ENCODE measurements at places on chromosomes 7 and 10. TPM values are rescaled to one million over a fixed set of nuclear protein-coding genes. Genes with fewer than 3 reads are reported as not detected.

FAM25G gene
- total RNA-seq, result not detected

PNLIPRP2 gene
- total RNA-seq, result not detected

VPS37D gene
- total RNA-seq, result 2.1 TPM

CNTNAP2 gene
- total RNA-seq, result not detected

TEX36 gene
- total RNA-seq, result not detected

ASIC3 gene
- total RNA-seq, result 4.2 TPM

RBM33 gene
- total RNA-seq, result 39.1 TPM

ATOH7 gene
- not detected for total RNA-seq

RNF32 gene
- 0.49 TPM for total RNA-seq

MYPN gene
- total RNA-seq, result 81.6 TPM

PROSER2 gene
- 1.5 TPM for total RNA-seq

GIMAP1 gene
- total RNA-seq, result 6.7 TPM

GCK gene
- total RNA-seq, result 12.8 TPM

ARHGEF5 gene
- 4.4 TPM for total RNA-seq

- DNase-seq, result no peak
Measured at GRCh38 chr10:32065856-32066255, 9.6 kb upstream of the KIF5B start.

GRCh38 chr10:17673471-17674061, 29.6 kb downstream of the STAM start:
- DNase-seq, result no peak

DNA sequence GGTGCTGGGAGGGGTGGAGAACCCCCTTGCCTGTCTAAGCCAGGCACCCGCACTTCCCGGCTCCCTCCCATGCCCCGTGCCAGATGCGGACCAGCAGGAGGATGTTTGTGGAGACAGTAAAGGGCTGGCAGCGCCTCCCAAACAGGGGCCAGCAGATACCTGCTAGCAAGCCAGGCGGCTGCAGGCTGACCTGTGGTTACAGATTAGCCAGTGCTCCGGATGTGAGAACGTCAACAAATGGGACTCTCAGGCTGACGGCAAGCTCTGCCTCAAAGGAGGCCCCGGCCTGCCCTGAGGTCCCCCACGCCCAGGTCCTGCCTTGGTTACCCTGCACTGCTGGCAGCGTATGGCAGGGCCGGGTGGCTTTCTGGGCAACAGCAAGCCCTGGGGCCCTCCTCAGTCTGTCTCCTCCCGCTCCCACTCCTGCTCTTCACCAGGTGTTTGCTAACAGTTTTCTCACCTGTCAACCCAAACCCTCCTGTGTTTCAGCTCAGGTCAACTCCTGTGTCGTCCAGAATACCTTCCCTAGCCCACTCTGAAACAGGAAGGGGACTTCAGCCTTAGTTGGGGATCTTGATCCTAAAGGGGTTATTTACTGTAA, 85.4 kb downstream of the NEURL1 start:
- DNase-seq, result no peak

- no peak for DNase-seq
Measured at GRCh38 chr7:12210179-12211053, 678 bp upstream of the TMEM106B start.

GRCh38 chr10:122504610-122504950, 43.2 kb downstream of the HTRA1 start:
- DNase-seq, result peak; percentile 97

GRCh38 chr7:90705391-90706071, 109.4 kb downstream of the CDK14 start:
- no peak for DNase-seq

GRCh38 chr7:67553378-67553777, 556.7 kb downstream of the TYW1 start:
- DNase-seq, result no peak

- no peak for DNase-seq
Measured at GRCh38 chr10:114996542-114996941, 58.5 kb downstream of the TRUB1 start.

DNA sequence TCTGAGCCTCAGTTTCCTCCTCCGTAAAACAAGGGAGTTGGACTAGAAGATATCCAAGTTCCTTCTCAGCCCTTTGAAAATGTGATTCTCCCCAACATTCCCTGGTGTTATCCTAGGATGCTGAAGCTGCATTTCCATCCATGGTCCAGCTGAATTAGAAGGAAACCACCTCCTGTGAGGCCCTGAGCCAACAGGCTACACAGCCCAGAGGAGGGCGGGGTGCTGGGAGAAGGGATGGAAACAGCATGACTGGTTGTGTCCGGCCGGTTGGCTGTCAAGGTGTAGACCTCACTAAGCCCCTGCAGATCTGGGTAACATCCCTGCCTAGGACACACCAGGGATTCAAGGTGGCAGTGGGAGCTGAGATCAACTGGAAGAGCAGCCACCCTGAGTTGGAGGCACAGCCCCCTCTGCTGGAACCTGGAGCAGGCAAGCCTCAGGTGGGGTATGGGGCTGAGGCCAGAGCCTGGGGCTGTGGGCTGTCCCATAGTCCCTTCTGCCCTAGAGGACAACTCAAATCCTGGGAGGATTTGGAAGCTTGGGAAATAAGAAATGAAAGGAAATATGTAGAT, 72.0 kb downstream of the PAX2 start:
- DNase-seq, result no peak

DNA sequence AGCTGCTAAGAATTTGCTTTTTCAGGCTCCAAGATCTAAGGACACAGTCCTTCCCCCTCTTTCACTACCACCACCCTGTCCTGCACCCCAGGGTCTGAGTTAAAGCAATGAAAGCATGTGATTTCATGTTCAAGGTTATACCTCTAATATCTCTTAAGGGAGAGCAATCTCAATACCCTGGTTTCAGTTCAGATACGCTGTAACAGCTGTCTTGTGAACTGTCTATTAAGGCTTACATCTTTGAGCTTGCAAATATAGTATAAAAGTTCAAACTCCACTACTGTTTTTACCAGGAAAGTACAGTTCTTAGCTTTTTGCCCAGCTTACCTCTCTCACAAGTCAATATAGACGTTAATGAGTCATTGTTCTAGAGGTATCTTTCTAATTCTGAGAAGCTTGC, 2.6 kb downstream of the CPVL start:
- no peak for DNase-seq

GRCh38 chr10:119643306-119644204, 7.6 kb upstream of the BAG3 start:
- DNase-seq, result no peak

- no peak for DNase-seq
Measured at GRCh38 chr7:37901236-37901827, 15.3 kb downstream of the SFRP4 start.

GRCh38 chr7:74057216-74057925, 26.2 kb upstream of the LIMK1 start:
- no peak for DNase-seq

DNA sequence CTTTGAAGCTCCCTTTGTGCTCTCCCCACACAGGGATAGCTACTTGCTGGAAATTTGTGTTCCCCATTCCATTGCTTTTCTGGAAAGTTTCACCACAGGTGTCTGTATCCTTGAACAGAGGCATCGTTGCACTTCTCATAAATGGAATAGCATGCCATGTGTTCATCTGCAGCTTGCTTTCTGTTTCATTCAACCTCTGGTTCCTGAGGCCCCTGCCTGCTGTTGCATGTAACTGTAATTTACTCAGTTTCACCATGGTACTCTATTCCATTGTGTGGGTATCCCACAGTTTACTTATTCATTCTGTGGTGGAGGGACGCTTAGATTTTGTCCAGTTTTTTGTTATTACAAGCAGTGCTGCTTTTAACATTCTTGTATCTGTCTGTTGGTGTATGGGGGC, 32.0 kb downstream of the EEPD1 start:
- DNase-seq, result no peak

GRCh38 chr7:73888959-73889358, 28.0 kb downstream of the TMEM270 start:
- DNase-seq, result no peak

DNA sequence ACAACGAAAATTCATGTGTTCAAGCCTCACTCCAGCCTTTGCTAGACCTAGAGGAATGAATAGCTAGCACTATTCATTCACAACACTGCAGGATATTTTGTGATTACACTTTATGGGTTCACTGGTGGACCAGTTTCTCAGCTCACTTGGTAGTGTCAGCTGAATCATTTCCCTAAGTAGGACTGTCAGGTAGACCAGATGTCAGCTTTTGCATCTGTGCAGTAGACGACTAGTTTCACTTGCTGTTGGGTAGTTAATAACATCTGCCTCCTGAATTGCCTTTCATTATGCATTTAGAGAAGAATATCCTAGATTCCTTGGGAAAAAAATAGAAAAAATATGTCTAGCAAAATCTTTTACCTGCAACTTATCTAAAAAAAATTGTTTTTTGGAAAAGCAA, 296.4 kb downstream of the ADARB2 start:
- no peak for DNase-seq

DNA sequence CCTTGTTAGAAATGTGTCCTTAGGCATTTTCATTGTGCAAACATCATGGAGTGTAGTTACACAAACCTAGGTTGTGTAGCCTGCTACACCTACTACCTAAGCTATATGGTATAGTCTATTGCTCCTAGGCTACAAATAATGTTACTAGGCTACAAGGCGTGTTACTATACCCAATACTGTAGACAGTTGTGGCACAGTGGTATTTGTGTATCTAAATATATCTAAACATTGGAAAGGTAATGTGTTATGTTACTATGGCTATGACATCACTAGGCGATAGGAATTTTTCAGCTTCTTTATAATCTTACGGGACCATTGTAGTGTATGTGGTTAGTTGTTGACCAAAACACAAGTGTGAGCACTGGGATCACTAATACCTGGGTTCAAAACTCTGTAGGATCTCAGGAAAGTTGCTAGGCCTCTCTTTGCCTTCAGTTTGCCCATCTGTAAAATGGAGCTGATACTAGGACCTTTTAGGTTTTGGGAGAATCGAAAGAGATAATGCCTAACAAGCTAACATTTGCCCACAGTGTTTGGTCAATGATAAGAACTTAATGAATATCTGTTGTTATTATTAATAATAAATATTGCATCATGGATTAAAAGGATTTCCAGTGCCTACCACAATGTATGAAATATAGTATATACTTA, 2.7 kb downstream of the BICC1 start:
- no peak for DNase-seq

GRCh38 chr10:117138838-117139580, 939 bp upstream of the VAX1 start:
- DNase-seq, result no peak

DNA sequence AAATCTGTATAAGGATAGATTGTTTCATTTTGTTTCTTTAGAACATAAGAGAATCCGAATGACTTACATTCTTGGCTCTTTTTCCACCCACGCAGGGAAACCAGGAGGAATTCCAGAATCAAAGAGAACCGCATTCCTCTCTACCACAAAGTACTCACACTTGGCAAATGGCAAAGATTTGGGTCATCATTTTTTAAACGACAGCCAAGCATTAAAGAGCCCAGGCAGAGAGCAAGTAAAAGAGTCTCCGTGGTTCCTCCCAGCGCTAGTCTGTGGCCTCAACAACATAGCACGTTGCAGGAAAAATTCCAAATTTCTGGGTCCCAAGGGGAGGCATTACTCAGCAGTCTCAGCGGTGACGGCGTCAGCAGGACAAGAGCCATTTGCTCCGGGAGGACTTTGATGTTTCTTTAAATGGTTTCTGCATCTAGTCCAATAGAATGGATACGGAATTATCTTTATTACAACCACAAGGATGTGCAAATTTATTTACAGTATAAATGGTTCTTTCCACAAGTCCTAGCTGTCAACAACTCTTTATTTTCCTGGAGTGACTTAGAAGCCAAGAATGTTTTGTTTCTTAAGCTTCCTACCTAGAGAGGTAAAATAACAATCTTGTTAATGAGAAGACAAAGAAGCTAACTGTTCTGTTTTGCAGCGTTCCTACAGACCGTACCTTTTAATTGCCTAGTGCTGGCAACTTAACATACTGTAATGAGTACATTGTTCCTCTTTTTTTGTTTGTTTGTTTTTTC, 232.5 kb downstream of the SKIDA1 start:
- peak; percentile 81 for DNase-seq

- no peak for DNase-seq
Measured at GRCh38 chr7:124679146-124679545, 86.4 kb downstream of the GPR37 start.

- DNase-seq, result no peak
Measured at GRCh38 chr7:117951285-117951684, 78.0 kb upstream of the CTTNBP2 start.

GRCh38 chr7:70376561-70377031, 755.3 kb upstream of the GALNT17 start:
- no peak for DNase-seq

- DNase-seq, result no peak
Measured at GRCh38 chr7:107079212-107079940, 34.9 kb downstream of the PRKAR2B start.

GRCh38 chr10:77007834-77008233, 629.8 kb downstream of the KCNMA1 start:
- peak; percentile 49 for DNase-seq

- DNase-seq, result peak; percentile 88
Measured at GRCh38 chr10:103696411-103697145, 158.8 kb downstream of the SH3PXD2A start.

- DNase-seq, result no peak
Measured at GRCh38 chr10:54742416-54742815, 58.6 kb downstream of the PCDH15 start.

- no peak for DNase-seq
Measured at GRCh38 chr10:76961841-76962240, 675.8 kb downstream of the KCNMA1 start.

GRCh38 chr10:104139221-104139620, 17.2 kb downstream of the SFR1 start:
- no peak for DNase-seq

- no peak for DNase-seq
Measured at GRCh38 chr7:45451342-45452035, 122.7 kb upstream of the ADCY1 start.

DNA sequence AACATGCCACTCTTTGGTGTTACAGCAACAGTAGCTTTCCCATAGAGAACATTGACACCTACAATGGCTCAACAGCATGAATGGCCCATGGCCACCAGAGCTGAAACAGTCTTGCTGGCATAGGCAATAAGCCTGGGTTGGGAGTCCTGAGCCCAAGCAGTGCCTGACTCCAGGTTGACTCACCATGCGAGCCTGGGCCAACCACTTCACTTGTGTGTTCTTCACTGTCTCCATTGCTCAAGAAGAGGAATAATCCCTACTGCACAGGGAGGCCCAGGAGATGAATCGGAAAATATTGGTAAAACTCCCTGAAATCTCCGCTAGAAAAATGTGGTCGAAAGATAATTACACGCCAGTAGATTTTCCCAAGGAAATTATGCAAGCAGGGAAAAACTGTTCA, 89.2 kb upstream of the INHBA start:
- DNase-seq, result no peak

- DNase-seq, result no peak
Measured at GRCh38 chr7:70374772-70375533, 757.0 kb upstream of the GALNT17 start.

DNA sequence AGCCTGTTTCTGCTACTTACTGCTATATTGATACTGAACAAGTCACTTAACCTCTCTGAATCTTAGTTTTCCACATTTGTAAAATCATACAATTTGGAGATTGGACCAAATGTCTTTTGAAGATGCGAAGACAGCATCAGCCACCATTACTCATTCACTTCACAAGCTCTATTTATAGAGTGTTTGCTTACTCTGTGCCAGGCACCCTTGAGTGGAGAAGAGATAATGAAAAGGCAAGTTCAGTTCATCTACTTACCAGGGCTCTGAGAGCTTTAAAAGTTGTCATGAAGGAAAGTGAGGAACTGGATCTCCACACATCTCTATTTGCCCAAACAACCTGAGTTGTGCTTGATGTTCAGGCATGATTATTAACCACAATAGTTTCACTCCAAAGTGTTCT, 277.5 kb downstream of the CSTF2T start:
- DNase-seq, result no peak

- no peak for DNase-seq
Measured at GRCh38 chr7:48274662-48275061, 103.4 kb downstream of the ABCA13 start.

GRCh38 chr10:21352886-21353285, 172.6 kb downstream of the SKIDA1 start:
- no peak for DNase-seq

Data from right cardiac atrium (tissue), 5 donors.